ENCODE measurements at places on chromosomes 5 and 9. TPM values are rescaled to one million over a fixed set of nuclear protein-coding genes. Genes with fewer than 3 reads are reported as not detected.

The PCDHA9 gene
- total RNA-seq: not detected

The SNCAIP gene
- total RNA-seq: 0.73 TPM

The DPH7 gene
- 51.0 TPM for total RNA-seq

The IRX2 gene
- total RNA-seq: not detected

The SYK gene
- 78.0 TPM for total RNA-seq

The ENG gene
- 12.3 TPM for total RNA-seq

The PCDHB12 gene
- not detected for total RNA-seq

The OTP gene
- total RNA-seq: not detected

The SLC45A2 gene
- not detected for total RNA-seq

The LMNB1 gene
- total RNA-seq: 37.3 TPM

The OLFM1 gene
- 0.18 TPM for total RNA-seq

The CER1 gene
- total RNA-seq: not detected

The TIMD4 gene
- 2.6 TPM for total RNA-seq

The NUTM2G gene
- not detected for total RNA-seq

The CTNND2 gene
- not detected for total RNA-seq

The HSPB3 gene
- not detected for total RNA-seq

The CDC20B gene
- total RNA-seq: not detected

The SEMA5A gene
- not detected for total RNA-seq

The NXNL2 gene
- not detected for total RNA-seq

The CDX1 gene
- total RNA-seq: not detected

The INSL4 gene
- not detected for total RNA-seq

The SV2C gene
- total RNA-seq: not detected

The FNIP1 gene
- 49.6 TPM for total RNA-seq

The ARHGEF28 gene
- total RNA-seq: 5.8 TPM

The SMIM33 gene
- total RNA-seq: not detected

The ZSWIM6 gene
- total RNA-seq: 8.7 TPM

The IL4 gene
- total RNA-seq: not detected

The ORM2 gene
- total RNA-seq: not detected

The PTPRD gene
- 0.05 TPM for total RNA-seq

The PCDHGA2 gene
- total RNA-seq: not detected

The SPATA31C1 gene
- not detected for total RNA-seq

The NFIB gene
- 0.20 TPM for total RNA-seq

The SFXN1 gene
- total RNA-seq: 55.2 TPM

The PSD2 gene
- 2.5 TPM for total RNA-seq

The C5orf58 gene
- total RNA-seq: not detected

The SLC46A2 gene
- 0.18 TPM for total RNA-seq

Measured in natural killer cell (primary cell).